Large intestine (tissue), 12 donors: ENCODE measurements at places on chromosomes 16 and 17. TPM values are rescaled to one million over a fixed set of nuclear protein-coding genes. Genes with fewer than 3 reads are reported as not detected.
A peak's percentile ranks its signal among the peaks of the same experiment; 100 is the strongest.

DNA sequence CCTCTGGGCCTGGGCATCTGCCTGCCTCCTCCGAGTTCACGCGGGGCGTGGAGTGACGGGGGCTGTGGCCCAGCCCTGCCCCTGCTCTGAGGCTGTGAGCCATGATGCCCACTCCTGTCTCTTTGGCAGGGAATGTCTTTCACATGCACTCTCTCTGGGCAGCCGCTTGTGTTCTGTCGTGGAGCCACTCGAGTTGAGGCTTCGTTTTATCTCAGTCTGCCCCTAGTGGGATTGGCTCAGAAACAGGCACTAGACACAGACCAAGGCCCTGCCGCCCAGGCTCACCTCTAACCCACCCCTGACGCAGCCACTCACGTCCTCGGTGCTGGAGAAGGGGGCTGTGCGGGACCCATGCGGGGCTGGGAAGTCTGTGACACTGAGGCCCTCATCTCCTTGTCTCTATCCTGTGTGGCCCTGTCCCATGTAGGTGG lies 67.5 kb upstream of the KCTD5 start:
- no peaks in the 10 kb centered on the region for H3K4me1 ChIP-seq
- H3K27me3 ChIP-seq: no peaks in the 10 kb centered on the region
- H3K27ac ChIP-seq: no peak overlapping the region
- peaks cover 21% of the 10 kb centered on the region for H3K36me3 ChIP-seq
- DNase-seq: no peak

- H3K4me1 ChIP-seq: no peaks in the 10 kb centered on the region
- H3K36me3 ChIP-seq: no peaks in the 10 kb centered on the region
- H3K4me3 ChIP-seq: no peak overlapping the region
- DNase-seq: no peak
- no peaks in the 10 kb centered on the region for H3K27me3 ChIP-seq
Measured at GRCh38 chr16:12869698-12870427, 31.5 kb upstream of the SHISA9 start.

STUB1 gene
- polyA plus RNA-seq: 65.9 TPM

ABCC6 gene
- polyA plus RNA-seq: 88.3 TPM

DNA sequence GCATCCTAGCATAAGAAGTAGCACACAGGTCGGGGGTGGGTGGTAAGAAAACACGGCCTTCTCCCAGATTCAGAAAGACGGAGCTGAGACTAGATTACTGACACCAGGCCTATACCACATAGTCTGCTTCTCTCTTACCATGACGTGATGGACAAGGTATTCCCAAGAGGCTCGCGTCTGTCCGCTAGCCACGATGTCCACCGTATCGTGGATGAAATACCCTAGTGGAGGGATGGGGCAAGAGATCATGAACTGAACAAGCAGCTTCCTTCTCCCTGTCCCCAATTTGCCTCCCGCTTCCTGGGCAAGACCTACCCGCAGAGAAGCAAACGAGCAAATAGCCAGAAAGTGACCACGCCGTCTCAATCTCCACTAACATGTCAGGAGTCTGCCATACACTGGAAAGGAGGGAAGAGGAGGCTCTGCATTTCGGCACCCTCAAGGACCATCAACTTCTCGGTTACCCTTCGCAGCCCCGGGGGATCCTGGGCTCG lies 820 bp downstream of the TLCD1 start:
- peaks cover 41% of the 10 kb centered on the region for H3K36me3 ChIP-seq
- H3K4me1 ChIP-seq: peaks cover 38% of the 10 kb centered on the region
- peak overlapping the region; percentile 58 for H3K27ac ChIP-seq
- no peaks in the 10 kb centered on the region for H3K27me3 ChIP-seq
- peak overlapping the region; percentile 92 for H3K4me3 ChIP-seq
